ENCODE measurements at places on chromosomes 13 and 19.
A peak's percentile ranks its signal among the peaks of the same experiment; 100 is the strongest.

- no peak for DNase-seq
These were observed 68.9 kb upstream of the TDRD3 start for GRCh38 chr13:60328073-60328472.

- DNase-seq, result no peak
These were observed 4.2 kb downstream of the SLC7A1 start for GRCh38 chr13:29591310-29591709.

- DNase-seq, result no peak
These were observed 4.2 kb downstream of the DMRTC2 start for GRCh38 chr19:41849067-41849466.

DNA sequence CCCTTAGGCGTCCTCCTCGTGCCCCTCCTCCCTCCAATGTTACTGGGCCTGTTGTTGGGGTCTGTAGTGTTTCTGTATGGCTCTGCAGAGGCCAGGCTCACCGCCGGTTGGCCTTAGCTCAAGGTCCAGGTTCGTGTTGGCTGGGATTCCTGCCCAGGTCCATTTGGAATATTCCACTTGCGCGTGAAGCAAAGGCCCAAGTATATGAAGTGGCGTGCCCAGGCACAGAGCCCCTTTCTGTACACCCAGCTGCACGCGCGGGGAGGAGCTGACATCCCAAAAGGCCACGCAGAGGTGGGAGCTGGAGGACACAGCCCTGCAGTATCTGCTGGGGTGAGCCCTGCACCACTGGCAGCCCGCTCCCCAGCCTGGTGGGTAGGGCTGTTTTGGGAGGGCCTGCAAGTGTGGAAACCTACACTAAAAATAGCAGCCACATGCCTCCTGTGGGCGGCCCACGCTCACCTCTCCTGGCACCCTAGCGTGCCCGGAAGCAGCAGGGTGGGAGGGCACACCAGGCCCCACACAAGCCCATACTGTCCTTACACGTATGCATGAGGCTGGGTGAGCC is 30.2 kb downstream of the CRTC1 start:
- DNase-seq, result no peak

- DNase-seq, result no peak
These were observed 515.3 kb upstream of the SGCG start for GRCh38 chr13:22665506-22665905.

DNA sequence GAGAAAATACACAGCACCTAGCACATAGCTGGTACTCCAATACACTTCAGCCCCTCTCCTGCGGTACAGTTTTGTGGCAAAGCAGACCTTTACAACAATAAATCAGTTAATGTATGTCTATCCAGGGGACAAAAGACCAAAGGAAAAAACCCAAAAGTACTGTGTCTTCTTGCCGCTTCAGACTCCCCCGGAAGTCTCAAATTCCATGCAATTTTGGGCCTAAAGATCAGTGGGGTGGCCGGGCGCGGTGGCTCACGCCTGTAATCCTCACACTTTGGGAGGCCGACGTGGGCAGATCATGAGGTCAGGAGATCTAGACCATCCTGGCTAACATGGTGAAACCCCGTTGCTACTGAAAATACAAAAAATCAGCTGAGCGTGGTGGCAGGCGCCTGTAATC is 16.2 kb downstream of the CARS2 start:
- DNase-seq, result no peak

DNA sequence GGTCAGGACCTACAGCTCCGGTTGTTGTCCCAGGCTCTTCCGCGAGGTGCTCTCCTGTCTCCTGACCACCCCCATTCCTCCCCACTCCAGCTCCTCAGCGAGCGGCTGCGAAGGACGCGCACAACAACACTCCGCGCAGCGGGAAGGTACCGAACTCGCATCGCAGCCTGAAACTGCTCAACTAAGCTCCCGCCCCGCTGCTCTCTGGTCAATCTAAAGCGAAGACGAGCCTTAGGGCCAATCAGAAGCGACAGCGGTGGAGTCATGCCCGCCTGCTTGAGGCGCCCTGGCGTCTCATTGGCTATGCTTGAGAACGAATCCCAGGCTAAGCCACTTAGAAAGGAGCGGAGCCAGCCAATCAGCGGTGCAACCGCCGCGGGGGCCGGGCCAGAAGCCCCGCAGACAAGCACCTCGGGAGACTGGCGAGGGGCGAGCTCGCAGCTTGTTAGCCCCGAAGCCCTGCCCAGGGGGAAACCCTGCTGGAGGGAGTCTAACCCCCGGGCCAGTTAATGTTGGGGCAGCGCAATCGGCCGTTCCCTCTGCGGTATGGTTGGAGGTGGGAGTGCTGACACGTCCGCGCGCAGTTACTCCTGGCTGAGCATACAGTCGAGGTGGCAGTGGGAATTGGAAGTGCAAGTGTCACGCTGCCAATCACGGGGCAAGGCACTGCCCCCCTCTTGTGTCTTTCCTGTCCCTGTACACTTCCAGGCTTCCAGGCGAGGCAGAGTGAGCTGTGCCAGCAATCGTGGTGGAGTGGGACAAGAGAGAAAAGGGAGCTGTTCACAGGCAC is 1.9 kb upstream of the ZBTB32 start:
- DNase-seq, result peak; percentile 69

DNA sequence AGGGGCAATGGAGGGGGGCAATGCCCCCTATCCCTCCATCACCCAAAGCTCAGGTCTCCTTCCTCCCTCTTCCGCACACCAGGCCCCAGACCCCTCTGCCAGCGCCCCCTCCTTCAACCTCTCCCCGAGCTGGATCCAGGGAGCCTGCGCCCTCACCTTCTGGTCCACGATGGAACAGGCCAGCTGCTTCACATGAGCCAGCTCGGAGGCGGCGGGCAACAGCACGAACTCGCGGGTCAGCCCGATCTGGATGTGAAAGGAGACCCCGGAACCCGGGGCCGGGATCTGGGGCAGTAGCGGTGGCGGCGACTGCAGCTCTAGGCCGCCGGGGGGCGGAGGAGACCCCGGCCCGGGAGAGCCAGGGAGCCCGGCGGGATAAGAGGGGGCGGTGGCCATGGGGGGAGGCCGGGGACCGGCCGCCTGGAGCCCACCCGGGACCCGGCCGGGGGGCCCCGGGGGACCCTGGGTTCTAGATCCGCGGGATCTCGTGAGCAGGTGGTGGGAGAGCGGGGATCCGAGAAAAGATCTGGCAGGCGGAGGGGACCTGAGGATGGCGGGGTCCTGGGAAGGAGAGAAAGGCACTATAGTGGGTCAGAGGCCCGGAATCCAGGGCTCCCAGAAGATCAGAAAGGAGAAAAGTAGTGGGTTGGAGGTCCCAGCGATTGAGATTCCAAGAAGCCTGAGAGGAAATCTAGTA is 791 bp downstream of the PRKD2 start:
- DNase-seq, result no peak

DNA sequence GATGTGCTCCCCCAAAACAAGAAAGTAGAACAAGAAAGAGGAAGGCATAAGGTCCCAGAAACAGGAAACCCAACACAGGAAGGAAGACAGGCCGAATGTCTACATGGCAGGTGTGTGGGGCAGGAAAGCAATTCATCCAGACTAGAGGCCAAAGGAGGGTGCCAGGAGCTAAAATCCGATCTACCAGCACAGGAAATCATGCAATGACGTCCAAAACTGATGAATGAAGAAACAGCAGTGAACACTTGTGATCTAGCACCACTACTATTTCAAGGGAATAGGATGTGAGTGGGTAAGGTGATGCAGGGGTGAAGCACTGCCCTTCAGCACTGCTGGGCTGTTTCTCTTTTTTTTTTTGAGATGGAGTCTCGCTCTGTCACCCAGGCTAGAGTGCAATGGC is 59.1 kb downstream of the DOCK9 start:
- DNase-seq, result no peak

GRCh38 chr19:18000915-18001776 is 6.8 kb upstream of the ARRDC2 start:
- peak; percentile 82 for DNase-seq

GRCh38 chr19:56066152-56067023 is 54.7 kb downstream of the ZNF787 start:
- DNase-seq, result peak; percentile 30

- DNase-seq, result no peak
These were observed 84.7 kb downstream of the SHISA2 start for GRCh38 chr13:25967144-25967543.

DNA sequence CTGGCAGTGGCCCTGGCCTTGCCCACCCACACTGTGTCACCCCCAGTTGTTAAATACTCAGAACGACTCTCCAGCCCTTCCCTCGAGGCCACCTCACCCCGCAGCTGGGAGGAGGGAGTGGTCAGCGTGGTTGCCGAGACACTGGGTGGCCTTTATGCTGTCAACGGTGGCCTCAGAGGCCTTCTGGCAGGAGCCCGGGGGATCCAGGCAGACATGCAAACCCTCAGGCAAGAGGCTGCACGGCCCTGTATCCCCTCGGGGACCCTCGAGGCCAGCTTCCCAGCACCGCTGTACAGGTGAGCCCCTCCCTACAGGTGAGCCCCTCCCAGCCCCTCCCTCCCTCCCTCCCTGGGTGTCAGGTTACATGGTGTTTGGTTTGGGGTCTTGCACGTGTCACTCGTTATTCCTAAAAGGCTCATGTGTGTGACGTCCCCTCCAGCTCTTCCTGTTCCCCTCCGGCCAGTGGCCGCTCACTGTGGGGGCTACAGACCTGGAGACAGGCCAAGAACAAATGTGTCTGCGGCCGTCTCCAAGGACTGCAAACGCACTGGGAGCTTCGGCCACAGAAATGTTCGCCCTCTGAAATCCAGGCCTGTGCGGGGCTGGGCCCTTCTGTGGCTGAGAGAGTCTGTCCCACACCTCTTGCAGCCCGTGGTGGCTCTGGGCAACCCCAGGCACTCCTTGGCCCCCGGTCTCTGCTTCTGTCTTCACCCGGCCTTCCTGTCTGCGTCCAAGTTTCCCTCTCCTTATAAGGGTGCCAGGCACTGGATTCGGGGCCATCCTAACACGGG is at the start of gene TEKTIP1:
TEKTIP1 (plus strand) TSS at position 210 of the 791 bp plus-strand sequence; CDS start at position 214, 4 bp downstream.
- no peak for DNase-seq

DNA sequence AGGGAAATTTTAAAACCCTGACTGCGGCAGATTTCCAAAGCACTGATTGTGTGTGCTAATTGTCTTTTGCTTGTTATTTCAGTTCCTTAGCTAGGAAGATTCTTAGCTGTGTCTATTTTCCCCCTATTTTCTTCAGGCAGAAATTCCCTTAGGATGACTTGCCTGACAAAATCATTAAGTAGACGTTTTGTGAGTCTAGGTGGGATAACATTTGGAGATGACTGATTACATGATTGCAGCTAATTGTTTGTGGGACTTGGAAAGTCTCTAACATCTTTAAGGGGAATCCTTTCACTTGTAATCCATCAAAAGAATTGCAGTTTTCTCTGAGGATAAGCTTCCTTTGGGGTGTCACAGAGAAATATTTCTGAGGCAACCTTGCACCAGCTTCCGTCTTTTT is 228.0 kb downstream of the OXGR1 start:
- no peak for DNase-seq

DNA sequence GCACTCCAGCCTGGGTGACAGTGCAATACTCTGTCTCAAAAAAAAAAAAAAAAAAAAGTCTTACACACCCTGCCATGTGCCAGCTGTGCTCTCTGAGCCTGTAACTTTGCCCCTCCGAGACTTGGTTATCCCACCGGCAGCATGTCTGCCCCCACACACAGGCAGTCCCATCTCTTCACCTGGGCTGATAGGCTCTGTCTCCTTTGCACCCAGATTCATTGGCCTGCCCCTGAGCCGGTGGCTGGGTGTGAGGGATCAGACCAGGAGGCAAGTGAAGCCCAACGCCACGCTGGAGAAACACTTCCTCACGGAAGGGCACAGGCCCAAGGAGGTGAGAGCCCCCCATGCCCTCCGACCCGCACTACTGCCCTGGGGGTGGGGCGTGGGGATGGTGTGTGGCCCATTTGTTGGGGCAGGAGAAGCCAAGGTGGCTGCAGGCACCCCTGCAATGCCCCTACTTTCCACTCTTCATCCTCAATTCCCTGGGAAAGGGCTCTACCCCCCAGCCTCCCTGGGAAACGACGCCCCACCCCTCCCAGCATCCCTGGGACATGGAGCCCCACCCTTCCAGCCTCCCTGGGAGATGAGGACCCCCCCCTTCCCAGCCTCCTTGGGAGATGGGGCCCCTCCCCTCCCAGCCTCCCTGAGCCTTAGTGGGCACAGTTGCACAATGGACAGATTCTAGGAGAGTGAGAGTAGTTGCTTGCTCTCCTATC is 45.3 kb downstream of the CERS4 start:
- no peak for DNase-seq

- no peak for DNase-seq
These were observed 11.4 kb downstream of the ARID3A start for GRCh38 chr19:937259-937694.

DNA sequence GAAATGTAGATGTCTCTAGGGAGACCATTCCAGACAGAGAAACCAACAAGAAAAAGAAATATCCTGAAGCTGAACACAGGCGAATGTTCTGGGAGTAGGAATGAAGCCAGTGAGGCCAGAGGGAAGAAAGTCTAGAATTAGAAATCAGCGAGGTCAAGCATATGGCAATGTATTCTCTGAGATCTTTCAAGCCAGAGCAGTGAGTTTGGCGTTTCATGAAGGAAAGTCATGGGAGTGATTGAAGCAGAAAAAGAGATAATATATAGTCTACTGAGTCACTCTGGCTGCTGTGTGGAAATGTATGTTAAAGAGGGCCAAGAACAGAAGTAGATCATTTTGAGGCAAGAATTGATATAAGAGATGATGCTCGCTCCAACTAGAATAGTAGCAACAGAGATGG is 576.0 kb downstream of the PCDH17 start:
- DNase-seq, result no peak

DNA sequence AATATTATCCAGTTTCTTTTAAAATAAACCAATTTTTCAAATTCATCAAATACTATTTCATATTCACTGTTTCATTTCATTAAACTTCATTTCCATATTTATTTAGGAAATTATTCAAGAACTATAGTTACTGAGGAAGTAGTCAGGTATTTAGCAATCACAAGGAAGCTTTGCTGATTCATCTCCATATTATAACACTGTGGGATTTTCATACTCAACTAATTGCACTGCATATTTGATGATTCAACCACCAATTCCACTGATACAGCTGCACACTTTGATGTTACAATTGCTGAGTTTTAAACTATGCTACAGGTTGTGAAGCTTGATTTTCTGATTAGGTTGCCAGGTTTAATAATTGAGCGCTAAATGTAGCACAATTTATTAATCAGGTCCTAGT is 556.8 kb upstream of the SLITRK1 start:
- no peak for DNase-seq

GRCh38 chr19:1749373-1750342 is 3.6 kb upstream of the ONECUT3 start:
- no peak for DNase-seq

DNA sequence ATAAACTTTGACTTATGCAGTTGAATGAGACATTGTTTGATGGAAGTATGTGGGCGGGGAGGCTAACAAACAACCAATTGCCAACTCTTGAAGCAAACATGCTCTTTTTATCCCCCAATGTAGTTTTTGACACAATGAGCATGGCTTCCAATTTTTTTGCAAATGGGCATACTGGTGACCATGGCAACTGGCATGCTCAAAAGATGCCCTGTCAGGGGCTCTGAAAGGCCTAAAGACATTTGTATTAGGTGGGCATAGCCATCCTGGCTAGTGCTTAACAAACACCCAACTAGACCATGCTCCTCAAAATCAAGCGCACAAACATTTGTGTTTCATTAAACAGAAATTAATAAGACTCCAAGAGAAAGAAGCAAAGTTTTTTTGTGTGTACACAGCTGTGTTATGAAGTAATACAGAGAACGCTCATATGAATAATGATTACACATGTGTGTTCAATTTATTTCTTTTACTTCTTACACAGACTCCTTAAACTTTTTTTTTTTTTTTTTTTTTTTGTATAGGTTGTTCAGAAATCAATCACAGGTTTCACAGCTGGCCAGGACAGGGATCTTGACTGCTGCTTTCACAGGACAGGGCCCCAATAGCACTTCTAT is 95.6 kb downstream of the DLEU7 start:
- no peak for DNase-seq
